Hematopoietic multipotent progenitor cell (in vitro differentiated cells): ENCODE measurements at places on chromosomes 3 and 15. TPM values are rescaled to one million over a fixed set of nuclear protein-coding genes. Genes with fewer than 3 reads are reported as not detected.

ITGA11 gene
- 0.27 TPM for total RNA-seq

DNAH12 gene
- total RNA-seq: under 0.01 TPM

SERPINI1 gene
- 3.2 TPM for total RNA-seq

BBX gene
- 35.0 TPM for total RNA-seq

TMEM108 gene
- total RNA-seq: under 0.01 TPM

SLC22A14 gene
- under 0.01 TPM for total RNA-seq

HTR3E gene
- total RNA-seq: not detected

SRGAP3 gene
- 6.2 TPM for total RNA-seq

DGKG gene
- 6.2 TPM for total RNA-seq

TTLL13 gene
- total RNA-seq: under 0.01 TPM

GRM2 gene
- total RNA-seq: 0.27 TPM

ECE2 gene
- not detected for total RNA-seq

SERPINI2 gene
- 1.6 TPM for total RNA-seq

BCHE gene
- total RNA-seq: under 0.01 TPM

COL6A5 gene
- 0.54 TPM for total RNA-seq

NOX5 gene
- under 0.01 TPM for total RNA-seq

FGF7 gene
- total RNA-seq: under 0.01 TPM

ZDHHC23 gene
- total RNA-seq: 11.0 TPM

KCNMB3 gene
- 1.3 TPM for total RNA-seq

TXNRD3 gene
- 15.1 TPM for total RNA-seq

AMIGO3 gene
- total RNA-seq: 17.5 TPM

PRSS50 gene
- total RNA-seq: under 0.01 TPM

POLR2M gene
- total RNA-seq: 99.9 TPM

AMT gene
- 20.5 TPM for total RNA-seq

RTP4 gene
- total RNA-seq: 7.3 TPM

C3orf20 gene
- under 0.01 TPM for total RNA-seq

RLBP1 gene
- total RNA-seq: not detected

UROC1 gene
- total RNA-seq: under 0.01 TPM

EPHB1 gene
- under 0.01 TPM for total RNA-seq

TIMP4 gene
- total RNA-seq: not detected

NPAP1 gene
- under 0.01 TPM for total RNA-seq

MEX3B gene
- 29.4 TPM for total RNA-seq

HES1 gene
- 4.0 TPM for total RNA-seq

IL16 gene
- total RNA-seq: 44.7 TPM

GOLGA8G gene
- not detected for total RNA-seq

NEK10 gene
- 1.3 TPM for total RNA-seq

NR1I2 gene
- 2.4 TPM for total RNA-seq

RPL14 gene
- 343 TPM for total RNA-seq

SNTN gene
- total RNA-seq: not detected

LRRIQ4 gene
- under 0.01 TPM for total RNA-seq

ILDR1 gene
- total RNA-seq: 0.54 TPM

CNTN3 gene
- not detected for total RNA-seq

CAMP gene
- total RNA-seq: not detected

CA12 gene
- under 0.01 TPM for total RNA-seq

STOML1 gene
- 14.5 TPM for total RNA-seq
